Cardiac fibroblast (primary cell): ENCODE measurements at places on chromosomes 3 and 15.
A peak's percentile ranks its signal among the peaks of the same experiment; 100 is the strongest.

DNA sequence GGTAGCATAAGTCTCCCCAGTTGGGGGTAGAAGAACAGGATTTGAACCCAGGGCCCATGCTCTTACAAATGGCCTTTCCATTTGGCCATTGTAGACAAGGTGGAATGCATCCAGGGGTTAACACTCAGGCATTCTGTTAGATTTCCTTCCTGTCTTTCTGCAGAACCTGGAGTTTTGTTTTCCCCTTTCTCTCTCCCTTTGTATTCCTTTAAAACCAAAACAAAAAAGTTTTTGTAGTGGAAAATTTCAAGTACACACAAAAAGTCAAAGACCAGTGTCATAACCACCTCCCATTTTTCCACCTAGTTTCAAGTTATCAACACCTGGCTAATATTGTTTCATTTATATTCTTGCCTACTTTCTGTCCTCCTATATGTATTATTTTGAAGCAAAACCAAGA is 26.0 kb downstream of the FRMD4B start:
- DNase-seq = no peak

GRCh38 chr15:83113881-83114674 is 6.6 kb downstream of the TM6SF1 start:
- DNase-seq = no peak

DNA sequence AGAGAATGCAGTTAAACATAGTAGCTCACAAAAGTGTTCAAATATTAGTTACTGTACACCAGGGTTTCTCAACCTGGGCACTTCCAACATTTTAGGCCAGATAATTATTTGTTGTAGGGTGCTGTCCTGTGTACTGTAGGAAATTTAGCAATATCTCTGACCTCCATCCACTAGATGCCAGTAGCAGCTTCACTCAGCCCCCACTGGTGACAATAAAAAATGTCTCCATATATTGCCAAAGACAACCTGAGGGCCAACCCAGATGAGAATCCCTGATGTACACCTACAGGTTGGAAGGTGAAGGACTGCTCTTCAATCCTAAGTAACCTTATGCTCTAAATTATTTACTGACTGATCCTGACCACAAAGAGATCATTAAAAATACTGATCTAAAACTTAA is 32.5 kb downstream of the DCUN1D1 start:
- DNase-seq = no peak

GRCh38 chr3:183226333-183226890 is 26.6 kb upstream of the B3GNT5 start:
- no peak for DNase-seq

DNA sequence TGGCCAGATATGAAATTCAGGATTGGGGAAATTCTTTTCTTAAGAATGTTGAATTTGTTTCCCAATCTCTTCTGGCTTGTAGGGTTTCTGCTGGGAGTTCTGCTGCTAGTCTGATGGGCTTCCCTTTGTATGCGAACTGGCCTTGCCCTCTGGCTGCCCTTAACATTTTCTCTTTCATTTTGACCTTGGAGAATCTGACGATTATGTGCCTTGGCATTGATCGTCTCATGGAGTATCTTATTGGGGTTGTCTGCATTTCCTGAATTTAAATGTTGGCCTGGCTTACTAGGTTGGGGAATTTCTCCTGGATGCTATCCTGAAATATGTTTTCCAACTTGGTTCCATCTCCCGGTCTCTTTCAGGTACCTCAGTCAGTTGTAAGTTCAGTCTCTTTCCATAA is 152.2 kb downstream of the CFAP20DC start:
- DNase-seq = no peak

- peak; percentile 81 for DNase-seq
Measured at GRCh38 chr15:51097553-51098330, 3.0 kb upstream of the TNFAIP8L3 start.

DNA sequence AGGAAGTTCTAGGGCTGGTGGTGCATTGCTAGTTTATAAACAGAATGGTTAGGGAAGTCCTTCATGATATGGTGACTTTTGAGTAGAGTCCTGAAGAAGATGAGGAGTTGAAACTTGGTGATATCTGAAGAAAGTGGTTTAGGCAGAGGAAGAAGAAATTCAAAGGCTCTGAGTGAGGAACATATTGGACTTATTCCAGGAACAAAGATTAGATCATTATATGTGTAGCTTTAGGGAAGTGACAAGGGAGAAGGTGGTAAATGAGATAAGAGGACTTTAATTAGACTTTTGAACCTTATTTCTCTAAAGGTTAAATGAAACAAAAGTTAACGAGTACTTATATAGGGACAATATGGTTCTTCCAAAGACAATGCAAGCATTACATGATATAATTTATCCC is 286.7 kb downstream of the DOCK3 start:
- DNase-seq = no peak

DNA sequence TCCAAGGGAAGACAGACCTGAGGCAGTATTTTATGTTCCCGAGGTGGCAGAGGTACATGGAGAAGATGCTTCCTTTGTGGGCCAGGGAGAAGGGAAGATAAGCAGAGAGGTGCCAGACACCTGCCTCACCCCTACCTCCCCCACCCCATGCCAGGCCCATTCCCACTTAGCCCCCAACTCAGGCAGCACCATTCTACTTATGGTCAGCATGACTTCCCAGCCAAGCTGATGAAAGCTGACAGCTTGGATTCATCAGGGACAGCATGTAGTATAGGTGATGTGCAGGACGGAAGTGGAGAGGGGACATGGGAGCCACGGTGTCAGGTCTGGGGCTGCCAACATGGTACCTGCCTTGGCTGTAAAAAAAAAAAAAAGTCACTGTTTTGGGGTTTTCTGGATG is 57.5 kb upstream of the CSPG4 start:
- DNase-seq = no peak

DNA sequence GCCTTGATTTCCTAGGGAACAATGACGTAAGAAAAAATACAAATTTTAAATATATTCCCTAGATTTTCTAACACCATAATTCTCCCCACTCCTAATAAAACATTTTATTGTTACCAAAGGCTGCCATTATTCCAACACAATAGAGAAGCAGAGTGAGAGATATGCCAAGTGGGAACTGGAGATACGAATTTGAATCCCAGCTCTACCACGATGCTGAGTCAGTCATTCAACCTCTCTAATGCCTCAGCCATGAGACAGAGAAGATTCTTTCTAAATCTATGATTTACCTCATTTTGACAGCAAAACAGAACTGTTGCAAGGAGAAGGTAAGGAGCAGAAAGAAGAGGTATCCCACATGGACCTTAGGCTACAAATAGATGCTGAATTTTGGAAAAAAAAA is 112.5 kb downstream of the IGF2BP2 start:
- DNase-seq = peak; percentile 61

- peak; percentile 73 for DNase-seq
Measured at GRCh38 chr15:25850154-25851111, 12.7 kb downstream of the ATP10A start.

- DNase-seq = peak; percentile 97
Measured at GRCh38 chr3:64187065-64187959, 38.0 kb downstream of the PRICKLE2 start.

DNA sequence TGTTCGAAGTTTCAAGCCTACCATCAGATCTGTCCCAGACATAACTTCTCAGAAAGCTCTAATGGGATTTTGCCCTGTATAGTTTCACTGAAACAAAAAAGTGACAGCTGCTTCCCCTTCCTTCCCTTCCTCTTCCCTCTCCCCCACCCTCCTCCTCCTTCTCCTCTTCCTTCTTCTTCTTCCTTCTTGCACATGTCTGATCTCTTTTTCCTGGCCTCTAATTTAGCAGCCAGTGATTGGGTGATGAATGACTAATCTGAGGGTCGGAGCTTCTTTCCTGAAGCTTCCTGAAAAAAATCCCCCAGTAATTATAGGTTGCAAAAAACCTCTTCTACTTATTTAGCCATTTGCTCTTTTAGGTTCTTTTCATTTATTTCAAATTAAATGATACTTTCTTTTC is 168.7 kb downstream of the POTEB3 start:
- DNase-seq = no peak

GRCh38 chr3:8945890-8946600 is 17.2 kb downstream of the RAD18 start:
- no peak for DNase-seq

DNA sequence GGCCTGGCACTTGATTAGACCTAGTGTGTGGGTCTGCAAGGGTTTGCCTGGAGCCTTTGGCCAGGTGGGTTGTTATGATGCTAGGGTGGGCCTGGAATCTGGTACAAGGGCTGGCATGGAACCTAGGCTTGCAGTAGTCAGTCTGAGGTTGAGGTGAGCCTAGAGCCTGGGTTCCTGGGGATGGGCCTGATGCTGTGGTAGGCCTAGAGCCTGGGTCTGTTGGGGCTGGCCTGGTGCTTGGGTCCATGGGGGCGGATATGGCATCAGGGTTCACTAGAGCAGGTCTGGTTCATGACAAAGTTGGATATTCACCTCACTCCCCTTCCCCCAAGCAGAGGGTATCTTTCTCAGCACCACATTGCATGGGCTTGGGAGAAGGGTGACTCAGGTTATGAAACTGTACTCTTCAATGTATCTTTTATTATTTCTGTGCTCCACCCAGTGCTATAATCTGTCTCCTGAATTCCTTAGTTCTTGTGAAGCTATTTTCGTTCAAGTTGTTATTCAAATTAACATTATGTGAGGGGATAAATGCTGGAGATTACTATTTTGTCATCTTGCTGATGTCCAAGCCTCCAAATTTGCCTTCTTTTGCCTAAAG is 274.4 kb downstream of the NFKBIZ start:
- DNase-seq = peak; percentile 70

- no peak for DNase-seq
Measured at GRCh38 chr3:187377842-187378241, 9.7 kb downstream of the RTP4 start.

DNA sequence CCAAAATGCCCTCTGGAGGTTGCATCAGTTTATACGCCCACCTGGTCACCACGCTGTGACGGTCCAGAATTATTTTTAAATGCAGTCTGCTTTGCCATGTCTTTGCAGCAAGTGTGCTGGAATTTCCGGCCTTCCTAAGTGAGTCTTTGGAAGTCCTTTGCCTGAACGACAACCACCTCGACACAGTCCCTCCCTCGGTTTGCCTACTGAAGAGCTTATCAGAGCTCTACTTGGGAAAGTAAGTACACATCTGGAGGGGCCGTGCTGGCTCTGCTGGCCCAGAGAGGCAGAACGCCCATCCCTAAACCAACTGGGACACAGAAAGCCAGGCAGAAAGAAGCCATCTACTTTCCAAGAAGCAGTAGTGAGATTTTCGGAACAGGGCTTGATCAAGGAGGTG is 101.8 kb downstream of the LRRK1 start:
- DNase-seq = no peak

GRCh38 chr3:16842272-16843270 is 42.2 kb upstream of the PLCL2 start:
- DNase-seq = no peak

- no peak for DNase-seq
Measured at GRCh38 chr3:46661776-46662766, 31.4 kb downstream of the ALS2CL start.

DNA sequence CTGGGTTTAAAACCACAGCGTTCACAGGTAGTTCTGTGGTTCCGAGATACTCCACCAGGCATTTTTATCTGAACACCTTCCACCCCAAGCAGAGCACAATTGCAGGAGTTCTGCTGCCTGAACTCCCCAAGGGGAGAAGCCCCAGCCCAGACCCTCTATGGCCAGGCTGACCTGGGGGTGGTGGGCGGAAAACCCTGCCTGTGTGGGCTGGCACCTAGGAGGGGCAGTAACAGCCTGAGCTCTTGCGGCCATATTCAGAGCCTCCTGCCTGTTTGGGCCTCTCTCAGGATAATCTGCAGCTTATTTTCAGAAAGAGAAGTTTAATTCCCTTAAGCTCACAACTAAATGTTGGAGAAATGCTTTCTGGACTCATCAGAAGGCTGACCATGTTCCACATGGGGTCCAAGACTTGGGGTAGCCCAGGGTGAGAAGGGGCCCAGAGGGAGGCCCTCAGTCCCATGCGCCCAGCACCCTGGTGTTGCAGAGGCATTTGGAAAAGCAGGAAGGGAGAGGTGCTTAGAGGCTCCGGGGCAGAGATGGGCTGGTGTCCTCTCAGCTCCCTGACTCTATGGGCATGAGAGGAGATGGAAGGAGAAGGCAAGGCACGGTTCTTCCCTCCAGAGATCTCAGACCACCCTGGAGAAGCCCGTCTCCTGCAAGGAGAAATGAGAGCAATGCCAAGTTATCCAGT is 195.6 kb upstream of the TPM1 start:
- no peak for DNase-seq

- no peak for DNase-seq
Measured at GRCh38 chr15:74646480-74646879, 30.8 kb downstream of the CLK3 start.

GRCh38 chr3:114452937-114453336 is 159.1 kb downstream of the TIGIT start:
- no peak for DNase-seq

GRCh38 chr3:184842433-184842832 is 30.5 kb downstream of the VPS8 start:
- no peak for DNase-seq

GRCh38 chr15:78751602-78751979 is 59.7 kb downstream of the ADAMTS7 start:
- no peak for DNase-seq

DNA sequence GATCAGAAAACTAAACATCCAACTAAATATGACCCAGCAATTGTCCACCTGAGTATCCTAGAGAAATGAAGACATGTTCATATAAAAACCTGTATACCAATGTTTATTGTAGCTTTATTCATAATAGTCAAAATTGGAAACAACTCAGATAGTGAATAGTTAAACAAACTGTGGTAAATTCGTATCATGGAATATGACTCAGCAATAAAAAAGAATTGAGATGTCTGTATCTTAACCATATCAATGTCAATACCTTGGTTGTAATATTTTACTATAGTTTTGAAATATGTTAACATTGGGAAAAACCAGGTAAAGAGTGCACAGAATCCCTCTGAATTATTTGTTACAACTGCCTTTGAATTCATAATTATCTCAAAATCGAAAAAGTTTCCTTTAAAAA is 159.3 kb upstream of the GAP43 start:
- DNase-seq = no peak

GRCh38 chr15:98952381-98952803 is 55.2 kb downstream of the PGPEP1L start:
- DNase-seq = no peak
